ENCODE measurements at places on chromosomes 3 and 15.
A peak's percentile ranks its signal among the peaks of the same experiment; 100 is the strongest.

- DNase-seq = no peak
Observed at GRCh38 chr3:113769551-113769950, 22.7 kb downstream of the ATP6V1A start.

DNA sequence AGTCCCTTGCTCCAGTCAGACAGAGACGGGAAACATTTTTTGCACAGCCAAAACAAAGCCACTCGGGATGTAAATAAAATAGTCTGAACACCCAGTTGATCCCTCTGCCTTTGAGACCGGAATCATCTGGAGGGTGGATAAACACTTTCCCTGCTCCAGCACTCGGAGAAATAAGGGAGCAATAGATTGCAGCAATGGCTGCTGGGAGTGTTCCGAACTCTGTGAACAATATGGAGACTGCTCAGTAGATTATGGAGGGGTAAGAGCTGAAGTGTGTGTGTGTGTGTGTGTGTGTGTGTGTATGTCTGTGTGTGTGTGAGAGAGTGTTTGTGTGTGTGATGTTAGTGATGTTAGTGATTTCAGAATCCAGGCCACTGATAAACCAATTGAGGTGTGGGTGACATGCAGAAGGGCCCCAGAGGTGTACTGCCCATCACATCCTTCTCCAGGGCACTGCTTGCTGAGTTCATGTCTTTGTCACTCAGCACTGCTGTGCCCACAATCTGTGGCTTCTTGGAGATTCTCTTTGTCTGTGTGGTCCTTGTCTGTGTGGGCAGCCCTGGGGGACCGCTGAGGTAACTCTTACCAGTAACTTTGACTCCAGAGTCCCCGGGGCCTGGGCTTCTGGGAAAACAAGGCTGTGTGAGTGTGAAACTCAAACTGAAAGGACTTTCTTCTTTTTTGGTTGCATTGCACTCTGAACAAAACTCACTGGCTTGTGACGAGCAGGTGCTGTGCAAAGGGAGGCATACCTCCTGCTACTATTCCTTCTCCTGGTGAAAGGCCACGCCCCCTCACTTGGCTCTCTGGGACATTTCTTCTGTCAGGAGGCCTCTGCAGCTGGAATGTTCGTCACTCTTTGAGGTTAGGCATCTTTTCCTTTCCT, 23.0 kb downstream of the CRYGS start:
- no peak for DNase-seq

DNA sequence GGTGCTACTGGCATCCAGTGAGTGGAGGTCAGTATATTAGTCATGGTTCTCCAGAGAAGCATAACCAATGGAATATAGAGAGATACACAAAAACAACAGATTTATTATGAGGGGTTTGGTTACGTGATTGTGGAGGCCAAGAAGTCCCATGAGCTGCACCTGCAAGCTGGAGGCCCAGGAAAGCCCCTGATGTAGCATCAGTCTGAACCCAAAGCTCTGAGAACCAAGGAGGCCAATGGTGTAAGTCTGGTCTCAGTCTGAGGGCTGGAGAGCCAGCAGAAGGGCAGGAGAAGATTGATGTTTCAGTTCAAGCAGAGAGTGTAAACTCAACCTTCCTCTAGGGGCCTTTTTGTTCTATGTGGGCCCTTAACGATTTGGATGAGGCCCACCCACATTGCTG, 144.1 kb downstream of the KLF13 start:
- no peak for DNase-seq

GRCh38 chr3:182393151-182393550, 400.2 kb upstream of the ATP11B start:
- DNase-seq = no peak

DNA sequence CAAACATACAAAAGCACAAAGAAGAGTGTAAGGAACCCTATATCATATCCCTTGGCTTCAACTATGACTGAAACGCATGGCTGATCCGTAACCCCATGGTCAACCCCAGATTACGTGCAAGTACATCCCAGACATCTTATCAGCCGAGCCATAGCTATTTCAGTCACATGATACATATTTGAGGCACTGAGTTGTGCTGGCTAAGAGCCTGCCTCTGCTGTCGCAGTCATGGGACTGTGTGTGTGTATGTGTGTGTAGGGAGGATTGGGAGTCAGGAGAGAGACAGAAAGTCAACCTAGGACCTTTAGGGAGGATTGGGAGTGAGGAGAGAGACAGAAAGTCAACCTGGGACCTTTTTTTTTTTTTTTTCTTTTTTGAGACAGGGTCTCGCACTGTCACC, 8.4 kb downstream of the ST6GAL1 start:
- DNase-seq = no peak

GRCh38 chr3:175102161-175102560, 243.0 kb downstream of the NAALADL2 start:
- no peak for DNase-seq

- no peak for DNase-seq
Observed at GRCh38 chr3:170507063-170507462, 78.8 kb downstream of the SLC7A14 start.

GRCh38 chr3:188234132-188234531, 80.2 kb downstream of the LPP start:
- peak; percentile 49 for DNase-seq

DNA sequence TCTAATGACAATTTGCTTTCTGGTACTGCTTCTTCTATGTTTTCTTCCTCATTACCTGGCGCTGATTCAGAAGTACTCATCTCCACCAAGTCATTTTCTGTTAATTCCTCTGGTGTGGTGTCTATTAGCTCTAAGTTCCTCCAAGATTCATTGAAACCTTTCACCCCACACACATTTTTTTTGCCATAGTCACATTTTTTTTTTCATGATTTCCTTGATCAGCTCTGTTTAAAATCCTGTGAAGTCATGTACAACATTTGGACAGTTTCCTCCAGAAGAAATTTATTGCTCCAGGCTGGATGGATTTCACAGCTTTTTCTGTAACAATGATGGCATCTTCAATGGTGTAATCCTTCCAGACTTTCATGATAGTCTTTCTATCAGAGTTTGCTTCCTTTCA, 243.2 kb upstream of the VEPH1 start:
- DNase-seq = no peak

- peak; percentile 77 for DNase-seq
Observed at GRCh38 chr15:100559330-100559729, 30.6 kb upstream of the CERS3 start.

DNA sequence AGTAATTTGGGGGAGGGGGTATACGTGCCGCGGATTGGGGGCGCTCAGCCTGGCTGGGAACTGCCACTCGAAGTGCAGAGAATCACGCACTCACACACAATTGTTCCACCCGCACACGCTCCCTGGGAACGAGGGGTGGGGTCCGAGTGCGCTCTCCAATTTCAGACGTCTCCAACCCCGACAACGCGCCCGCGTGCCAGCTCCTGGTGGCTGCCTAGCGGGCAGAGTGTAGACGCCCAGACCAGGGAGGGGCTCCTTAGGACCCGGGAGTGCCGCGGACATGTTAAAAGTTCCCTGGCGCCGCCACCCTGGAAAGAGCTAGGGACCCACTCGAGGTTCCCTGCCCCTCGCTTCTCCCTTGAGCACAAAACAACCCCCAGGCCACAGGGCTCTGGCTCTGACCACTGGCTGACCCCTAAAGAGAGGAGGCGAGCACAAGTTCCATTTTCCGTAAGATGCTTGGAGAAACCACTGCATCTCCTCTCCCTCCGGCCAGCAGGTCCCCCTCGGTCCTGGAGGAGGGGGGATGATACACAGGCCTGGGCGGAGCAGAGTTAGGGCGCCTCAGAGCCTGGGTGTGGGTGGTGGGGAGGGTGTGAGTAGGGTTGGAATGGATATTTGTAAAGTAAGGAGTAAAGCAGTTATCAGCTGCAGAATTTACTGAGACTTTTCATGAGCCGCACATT, 894 bp upstream of the ANKRD63 start:
- DNase-seq = no peak

- DNase-seq = no peak
Observed at GRCh38 chr15:36815786-36816185, 236.4 kb downstream of the CDIN1 start.

DNA sequence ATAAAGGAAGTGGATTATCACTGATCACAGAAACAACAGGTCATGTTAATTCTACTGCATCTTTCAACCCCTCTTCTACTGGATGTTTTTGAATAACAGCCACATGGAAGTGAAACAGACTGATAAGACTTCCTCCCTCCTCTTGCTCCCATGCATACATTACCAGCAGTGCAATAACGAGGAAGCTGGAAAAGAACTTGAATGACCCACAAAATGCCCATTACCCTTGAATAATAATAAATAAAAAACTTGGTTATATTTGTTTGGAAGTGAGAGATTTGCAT, 51.6 kb downstream of the RARB start:
- DNase-seq = no peak

- no peak for DNase-seq
Observed at GRCh38 chr3:180401226-180401625, 200.7 kb upstream of the TTC14 start.

GRCh38 chr3:115627180-115628074, 4.1 kb downstream of the GAP43 start:
- no peak for DNase-seq

GRCh38 chr15:101431748-101432147, 57.8 kb downstream of the PCSK6 start:
- DNase-seq = no peak

- no peak for DNase-seq
Observed at GRCh38 chr3:112004187-112004586, 5.5 kb downstream of the TAGLN3 start.

DNA sequence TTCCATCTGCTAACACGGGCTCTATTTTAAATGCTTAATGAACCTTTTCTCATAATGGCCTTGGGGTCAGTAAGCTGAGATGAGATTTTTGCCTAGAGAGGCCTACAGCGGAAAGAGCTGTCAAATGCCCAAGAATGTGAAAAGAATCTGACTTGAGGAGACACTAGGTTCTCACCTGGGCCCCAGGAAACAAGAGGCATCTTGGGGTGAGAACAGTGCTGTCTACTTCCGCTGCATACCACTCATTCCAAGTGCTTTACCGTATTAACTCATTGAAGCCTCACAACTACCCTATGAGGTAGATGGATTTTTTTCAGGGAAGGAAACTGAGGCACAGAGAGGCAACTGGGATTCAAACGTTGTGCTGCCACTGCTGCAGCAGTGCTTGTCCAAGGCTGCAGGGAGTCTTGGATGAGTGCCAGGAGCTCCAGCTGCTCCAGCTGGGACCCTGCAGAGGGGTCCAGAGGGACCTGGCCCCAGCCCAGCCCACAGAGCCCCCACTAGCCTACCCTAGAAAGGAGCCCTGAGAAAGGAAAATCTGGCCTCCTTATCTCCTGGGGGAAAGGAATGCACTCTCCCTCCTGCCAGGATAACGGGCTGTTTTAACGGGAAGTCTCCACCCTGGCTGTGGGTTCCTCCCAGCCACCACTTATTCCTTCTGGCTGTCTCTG, 68.4 kb downstream of the SLC12A8 start:
- no peak for DNase-seq

GRCh38 chr3:177516158-177517011, 319.1 kb upstream of the TBL1XR1 start:
- peak; percentile 88 for DNase-seq

DNA sequence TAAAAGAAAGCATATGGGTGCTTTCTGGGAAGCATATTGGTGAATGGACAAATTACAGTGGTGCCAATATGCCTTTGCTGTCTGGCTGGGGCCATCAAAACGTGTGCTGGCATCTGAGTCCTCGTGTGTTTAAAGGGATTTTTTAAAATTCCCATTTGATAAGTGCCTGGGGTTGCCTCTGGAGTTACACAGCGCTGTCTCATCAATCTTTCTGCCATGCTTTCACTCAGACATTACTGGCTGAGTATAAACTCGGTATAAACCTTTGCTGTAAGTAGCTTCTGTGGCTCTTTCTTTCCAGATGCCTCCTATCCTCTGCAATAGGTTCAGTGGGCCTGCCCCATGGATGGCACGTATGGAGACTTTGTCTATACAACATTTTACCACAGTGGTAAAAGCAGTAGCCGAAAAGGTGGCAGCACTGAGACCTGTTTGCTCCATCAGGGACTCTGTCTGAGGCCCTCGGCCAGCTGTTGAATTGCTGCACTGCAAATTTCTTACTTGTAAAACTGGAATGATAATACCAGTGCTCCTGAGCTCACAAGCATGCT, 195.5 kb downstream of the LPP start:
- no peak for DNase-seq

DNA sequence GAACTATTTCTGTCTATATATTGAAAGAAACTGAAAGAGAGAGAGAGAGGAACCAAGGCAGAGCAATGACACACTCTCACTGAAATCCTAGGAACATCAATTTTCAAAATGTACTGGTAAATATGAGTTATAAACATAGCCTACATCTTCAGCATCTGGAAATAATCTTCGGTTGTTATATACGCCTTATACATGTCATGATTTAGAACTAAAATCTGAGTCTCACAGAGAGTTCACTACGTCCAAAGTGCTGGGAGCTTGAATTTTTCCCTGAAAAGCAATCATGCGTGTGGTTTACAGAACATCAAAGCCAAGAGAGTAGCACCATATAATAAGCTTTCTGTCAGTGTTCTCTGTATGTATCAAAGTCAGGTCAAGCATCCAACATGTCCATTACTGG, 420.0 kb upstream of the CBLB start:
- no peak for DNase-seq

DNA sequence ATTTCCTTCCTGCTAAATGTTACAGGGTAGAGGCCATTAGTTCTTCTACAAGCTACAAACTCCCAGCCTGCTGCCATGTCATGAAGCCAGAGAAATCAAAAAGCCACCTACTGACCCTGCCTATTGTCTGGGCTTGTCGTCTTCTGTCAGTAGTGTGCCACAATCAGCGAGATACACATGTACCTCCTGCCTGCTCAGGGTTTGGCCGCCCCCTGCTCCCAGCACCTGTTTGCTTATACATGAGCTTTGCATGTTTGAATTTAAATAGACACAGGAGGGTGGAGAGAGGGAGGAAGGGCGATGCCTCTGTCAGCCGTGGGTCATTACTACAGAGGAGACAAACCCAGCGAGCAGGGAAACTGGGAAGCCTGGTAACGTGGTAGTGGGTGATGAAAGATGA, 106.1 kb downstream of the ROBO2 start:
- no peak for DNase-seq

DNA sequence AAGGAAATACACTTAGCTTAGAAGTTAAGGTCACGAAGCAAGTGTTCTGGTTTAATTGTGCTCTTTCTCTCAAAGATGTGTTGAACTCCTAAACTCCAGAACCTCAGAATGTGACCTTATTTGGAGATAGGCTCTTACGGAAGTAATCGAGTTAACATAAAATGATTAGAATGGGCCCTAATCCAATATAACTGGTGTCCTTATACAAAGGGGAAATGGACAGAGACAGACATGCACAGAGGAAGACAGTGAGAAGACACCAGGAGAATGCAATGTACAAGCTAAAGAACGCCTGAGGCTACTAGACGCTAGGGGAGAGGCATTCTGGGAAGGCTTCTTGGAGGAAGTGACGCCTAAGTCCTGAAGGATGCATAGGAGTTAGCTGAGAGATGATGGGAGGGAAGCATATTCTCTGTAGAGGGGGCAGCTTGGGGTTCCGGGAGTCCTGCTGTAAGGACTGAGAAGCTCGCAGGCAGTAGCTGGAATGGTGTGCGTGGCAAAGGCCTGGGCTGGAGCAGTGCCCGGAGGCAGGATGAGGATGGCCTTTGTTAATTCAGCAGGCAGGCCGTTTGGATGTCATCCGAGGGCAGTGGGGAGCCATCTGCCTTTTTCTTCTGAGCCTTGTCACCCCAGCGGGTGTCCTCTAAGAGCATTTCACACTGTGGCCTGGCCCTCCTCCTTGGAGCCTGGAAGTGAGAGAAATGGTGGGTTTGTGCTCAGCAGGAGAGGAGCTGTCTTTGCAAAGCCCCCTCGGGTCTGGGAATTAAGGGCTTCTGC, 513.4 kb downstream of the SHQ1 start:
- no peak for DNase-seq

- no peak for DNase-seq
Observed at GRCh38 chr15:100878648-100879047, 983 bp upstream of the ALDH1A3 start.

- no peak for DNase-seq
Observed at GRCh38 chr3:195451373-195452015, 8.7 kb upstream of the ACAP2 start.

Measured in skeletal muscle cell (primary cell).